ENCODE measurements at places on chromosomes 6 and 20.

- peak; percentile 72 for DNase-seq
Observed at GRCh38 chr20:24977797-24978196, 14.8 kb downstream of the APMAP start.

- no peak for DNase-seq
Observed at GRCh38 chr20:34246126-34246626, 5.0 kb downstream of the ASIP start.

DNA sequence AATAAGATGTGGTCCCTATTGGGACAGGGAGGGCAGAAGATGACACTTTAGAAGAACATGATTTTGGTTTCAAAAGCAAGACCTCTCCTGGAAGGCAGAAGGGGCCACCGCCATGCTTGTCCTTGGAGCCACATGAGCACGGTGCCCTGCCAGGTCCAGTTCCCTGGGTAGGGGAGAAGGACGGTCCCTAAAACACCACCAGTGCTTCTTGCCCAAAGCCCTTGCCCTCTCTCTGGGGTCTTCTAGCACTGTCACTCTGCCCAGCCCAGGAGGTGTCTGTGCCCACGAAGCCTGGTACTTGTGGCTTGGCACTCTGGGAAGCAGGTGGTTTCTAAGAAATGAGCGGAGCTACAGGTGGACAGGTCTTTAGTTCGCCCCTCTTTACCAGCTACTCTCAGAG lies 46.0 kb downstream of the PLCG1 start:
- no peak for DNase-seq

- no peak for DNase-seq
Observed at GRCh38 chr6:41531591-41532582, 14.3 kb upstream of the FOXP4 start.

DNA sequence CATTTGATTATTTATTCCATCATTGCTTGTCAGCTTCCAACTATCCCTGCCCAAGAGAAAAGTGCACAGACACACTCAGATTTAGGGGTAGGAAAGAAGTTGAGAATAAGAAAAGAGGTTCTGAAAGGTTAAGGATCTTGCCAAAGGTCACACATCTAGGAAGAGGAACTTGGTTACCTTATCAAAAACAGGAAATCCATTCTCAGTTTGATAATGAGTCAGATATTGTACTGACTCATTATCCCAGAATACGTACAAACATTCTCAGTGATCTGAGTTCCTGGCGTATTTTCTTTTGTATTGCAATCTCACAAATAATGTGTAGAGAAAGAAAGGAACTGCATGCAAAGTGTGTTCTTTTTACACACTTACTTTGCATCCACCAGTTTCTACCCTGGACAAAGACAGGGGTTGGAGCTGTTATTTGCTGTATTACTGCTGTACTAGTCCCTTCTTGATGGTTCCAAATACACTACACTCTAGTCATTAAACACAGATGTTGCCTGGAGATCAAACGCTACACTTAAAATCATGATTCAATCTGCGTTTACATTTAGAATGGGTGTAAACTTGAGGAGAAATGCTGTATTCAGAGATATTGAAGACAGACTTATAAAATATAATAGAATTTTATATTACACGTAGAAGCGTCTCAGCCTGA lies 545.7 kb downstream of the PRKN start:
- DNase-seq: no peak

DNA sequence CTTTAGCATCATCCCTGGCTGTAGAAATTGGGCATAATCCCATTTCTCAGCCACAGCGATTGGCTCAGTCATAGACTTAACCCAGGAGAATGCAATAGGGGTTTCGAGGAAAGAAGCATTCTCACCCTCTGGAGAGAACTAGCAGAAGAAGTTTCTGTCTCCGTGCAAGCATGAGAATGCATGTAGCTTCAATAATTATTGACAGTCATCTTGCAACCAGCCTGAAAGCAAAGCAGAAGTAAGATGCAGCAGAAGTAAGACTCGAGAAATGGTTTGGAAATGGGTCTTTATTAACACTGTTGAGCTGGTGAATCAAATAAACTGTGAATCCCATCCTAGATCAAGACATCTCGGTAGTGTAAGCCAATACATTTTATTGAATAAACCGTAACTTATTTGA lies 828.8 kb upstream of the GJE1 start:
- no peak for DNase-seq

Measured in globus pallidus (tissue), 1 donor.